ENCODE measurements at places on chromosomes 7 and 10.

DNA sequence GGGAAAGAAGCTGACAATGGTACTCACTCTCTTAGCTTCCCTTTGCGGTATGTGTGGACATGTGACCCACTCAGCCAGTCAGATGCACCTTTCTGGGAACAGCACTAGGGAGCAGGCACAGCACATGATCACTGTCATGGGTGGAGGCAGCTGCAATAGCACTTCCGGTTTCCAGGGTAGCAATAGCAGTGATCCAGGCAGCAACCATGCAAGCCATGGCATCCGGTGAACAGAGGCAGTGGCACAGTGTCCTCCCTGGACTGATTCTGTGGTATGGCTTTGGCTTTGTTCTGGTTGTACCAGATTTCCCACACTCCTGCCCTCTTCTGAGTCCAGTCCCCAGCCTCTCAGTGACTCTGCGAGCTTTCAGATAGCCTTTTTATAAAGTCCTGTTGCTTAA lies 86.8 kb upstream of the NAMPT start:
- no peak for DNase-seq

GRCh38 chr10:114917927-114918672 lies 19.9 kb upstream of the TRUB1 start:
- no peak for DNase-seq

- DNase-seq: no peak
These were observed 7.5 kb upstream of the EBF3 start for GRCh38 chr10:129971381-129972144.

DNA sequence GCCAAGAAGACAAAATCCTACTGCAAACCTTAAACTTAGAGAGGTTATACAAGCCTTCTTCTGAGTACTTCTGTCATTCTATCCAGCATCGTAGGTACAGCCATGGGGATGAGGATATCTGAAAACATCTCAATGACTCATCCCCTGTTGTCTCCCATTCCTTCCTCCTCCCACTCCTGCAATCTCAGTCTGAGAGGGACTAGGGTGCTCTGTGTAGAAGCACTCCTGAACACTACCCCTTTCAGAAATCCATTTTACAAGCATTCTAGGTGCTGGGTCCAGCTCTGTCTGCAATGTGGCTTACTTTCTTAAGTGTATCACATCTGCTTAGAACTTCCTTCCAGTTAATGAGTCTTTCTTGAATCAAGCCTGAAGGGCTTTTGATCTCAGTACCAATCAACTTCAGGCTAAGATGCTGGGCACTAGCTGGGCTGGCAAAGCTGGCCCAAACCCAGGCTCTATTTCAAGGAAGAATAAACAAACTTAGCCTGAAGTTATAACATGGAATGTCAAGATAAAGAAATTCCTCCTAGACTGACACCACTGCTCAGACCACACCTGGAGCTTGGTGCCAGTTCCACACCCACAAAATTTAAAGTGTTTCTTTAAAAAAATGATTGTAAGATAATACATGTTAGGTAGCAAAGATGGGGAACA lies 270.3 kb upstream of the AOAH start:
- no peak for DNase-seq

DNA sequence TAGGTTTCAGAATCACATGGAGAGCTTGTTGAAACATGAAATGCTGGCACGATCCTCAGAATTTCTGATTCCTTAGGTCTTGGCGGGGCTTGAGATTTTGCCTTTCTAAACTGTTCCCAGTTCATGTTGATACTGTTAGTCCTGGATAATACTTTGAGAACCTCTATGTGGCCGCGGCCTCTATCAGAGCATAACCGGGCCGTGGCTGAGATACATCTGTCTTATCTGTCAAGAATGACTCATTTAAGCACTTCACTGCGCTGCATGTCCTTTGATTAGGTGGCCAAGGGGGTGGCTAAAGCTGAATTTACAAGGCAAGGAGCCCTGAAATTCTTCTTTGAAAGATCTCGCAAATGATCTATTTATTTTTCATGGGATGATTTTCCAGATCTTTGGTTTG lies 66.9 kb downstream of the GALNT17 start:
- DNase-seq: no peak

- no peak for DNase-seq
These were observed 1.5 kb upstream of the ATP6V0A4 start for GRCh38 chr7:138799336-138800000.

DNA sequence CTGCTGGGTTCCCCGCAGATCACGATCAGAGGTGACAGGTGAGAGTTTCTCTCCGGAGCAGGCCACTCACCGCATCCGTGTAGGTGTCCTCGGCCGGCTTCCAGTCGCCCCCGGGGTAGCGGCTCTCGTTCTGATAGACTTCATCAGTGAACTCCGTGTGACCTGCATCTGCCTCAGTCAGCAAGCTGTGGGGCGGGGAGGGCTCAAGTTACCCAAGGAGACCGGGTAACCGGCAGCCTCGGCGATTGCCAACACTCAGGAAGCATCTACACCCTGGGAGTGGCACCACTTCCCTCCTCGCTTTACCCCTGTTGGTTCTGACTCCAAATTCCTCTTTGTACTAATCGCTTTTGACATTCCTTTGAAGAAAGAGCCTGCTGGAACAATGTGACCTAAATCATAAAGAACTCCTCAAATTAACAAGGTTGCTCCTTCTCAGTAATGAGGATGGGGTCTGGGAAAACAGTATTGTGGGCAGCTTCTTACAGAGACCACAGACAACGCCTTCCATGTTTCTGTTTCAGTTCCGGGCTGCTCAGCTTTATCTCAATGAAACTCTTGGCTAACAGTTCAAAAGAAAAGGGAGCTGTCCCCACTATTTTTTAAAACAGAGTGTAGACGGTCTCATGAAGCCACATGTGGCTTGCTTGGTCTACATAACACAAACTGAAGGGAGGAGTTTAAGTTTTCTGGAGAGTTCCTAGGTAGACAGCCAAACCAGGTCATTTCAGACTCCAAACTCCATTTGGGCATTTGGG lies 118.1 kb downstream of the MYOF start:
- no peak for DNase-seq

- no peak for DNase-seq
These were observed at the start of gene KIAA1549 for GRCh38 chr7:138981332-138982203. TSS of gene KIAA1549 (minus strand) at chr7:138981389. CDS start at chr7:138981269, 120 bp downstream.

DNA sequence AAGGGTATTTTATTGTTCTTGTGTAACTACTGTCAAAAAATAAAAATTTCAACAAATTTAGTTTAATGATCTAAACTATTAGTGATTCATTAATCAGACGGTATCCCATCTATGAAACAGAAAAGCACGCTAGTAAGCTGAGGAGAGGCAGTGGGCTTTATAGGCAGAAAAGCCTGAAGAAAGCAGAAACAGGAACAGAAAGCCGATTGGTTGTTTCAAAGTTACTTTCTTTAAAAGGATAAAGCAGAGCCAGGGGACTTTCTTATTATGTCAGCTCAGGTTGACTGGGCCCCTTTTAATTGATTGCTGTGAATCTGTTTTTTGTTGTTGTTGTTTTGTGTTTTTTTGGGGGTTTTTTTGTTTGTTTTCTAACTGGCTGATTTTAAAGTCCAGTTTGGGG lies 105.5 kb downstream of the TES start:
- DNase-seq: no peak

Data from NCI-H2081 treated with DMSO at 0.1 percent for 48 hours (cell line).